ENCODE measurements at places on chromosomes 2 and 18.

GRCh38 chr2:117717072-117717471 is 97.4 kb upstream of the DDX18 start:
- DNase-seq: no peak

GRCh38 chr2:75031906-75032803 is 73.7 kb downstream of the POLE4 start:
- no peak for DNase-seq

DNA sequence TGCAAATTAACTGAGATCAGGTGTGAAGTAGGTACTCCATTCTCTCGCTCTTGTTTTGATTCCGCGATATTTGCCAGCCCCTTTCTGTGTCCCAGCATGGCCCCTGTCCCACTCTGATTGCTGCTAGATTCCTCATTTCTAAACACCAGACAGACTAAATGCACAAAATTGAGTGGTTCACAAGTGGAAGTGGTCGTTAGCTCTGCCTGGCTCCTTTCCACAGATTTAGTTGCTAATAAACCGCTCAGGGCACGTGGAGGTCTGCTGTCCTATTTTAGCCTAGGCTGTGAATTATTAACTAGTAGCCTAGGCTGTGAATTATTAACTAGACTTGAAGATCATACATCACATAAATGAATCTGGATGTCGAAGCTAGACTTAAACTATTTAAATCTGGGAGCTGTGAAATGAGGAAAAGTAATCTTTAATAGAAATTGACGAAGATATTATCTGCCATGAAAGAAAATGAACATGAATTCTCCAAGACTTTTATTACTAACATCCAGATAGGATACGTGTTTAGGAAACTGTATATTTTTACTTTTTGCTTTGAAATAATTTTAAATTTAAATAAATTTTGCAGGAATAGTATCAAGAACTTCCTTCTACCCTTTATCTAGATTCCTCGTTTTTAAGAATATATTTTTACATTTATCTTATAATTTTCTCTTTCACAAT is 3.7 kb downstream of the IL1RL2 start:
- DNase-seq: no peak

GRCh38 chr2:18959200-18959599 is 369.8 kb upstream of the NT5C1B start:
- DNase-seq: no peak

DNA sequence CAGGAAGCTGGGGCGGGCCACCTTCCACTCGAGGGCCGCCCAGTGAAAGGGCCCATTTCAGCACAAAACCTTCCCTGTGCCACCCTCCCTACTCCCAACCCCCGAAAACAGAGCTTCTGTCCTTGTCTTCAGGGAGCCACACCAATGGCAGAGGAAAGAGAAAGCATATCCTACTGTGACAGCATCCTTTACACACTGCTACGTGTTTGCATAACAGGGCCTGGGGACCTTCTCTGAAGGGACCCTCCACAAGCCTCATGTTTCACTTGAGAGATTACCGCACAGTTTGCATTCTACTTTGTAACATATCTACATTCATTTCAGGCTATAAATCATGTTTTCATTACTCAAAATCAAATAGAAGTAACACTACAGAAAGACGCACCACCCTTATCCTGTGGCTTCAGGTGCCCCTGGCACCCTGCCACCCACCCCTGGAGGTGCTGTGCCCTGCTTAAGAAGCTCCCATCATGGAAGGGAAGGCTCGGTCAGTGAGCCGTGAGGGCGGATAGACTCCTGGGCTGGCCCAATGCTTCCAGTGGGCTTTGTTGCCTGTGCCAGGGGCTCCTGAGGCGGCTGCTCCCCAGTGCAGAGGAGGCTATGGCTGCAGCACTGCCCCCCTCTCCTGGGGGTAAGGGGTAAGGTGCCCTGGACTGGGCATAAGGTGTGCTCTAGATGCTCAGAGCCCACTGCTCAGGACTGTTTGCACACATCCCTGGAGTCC is 52.0 kb downstream of the EIPR1 start:
- no peak for DNase-seq

DNA sequence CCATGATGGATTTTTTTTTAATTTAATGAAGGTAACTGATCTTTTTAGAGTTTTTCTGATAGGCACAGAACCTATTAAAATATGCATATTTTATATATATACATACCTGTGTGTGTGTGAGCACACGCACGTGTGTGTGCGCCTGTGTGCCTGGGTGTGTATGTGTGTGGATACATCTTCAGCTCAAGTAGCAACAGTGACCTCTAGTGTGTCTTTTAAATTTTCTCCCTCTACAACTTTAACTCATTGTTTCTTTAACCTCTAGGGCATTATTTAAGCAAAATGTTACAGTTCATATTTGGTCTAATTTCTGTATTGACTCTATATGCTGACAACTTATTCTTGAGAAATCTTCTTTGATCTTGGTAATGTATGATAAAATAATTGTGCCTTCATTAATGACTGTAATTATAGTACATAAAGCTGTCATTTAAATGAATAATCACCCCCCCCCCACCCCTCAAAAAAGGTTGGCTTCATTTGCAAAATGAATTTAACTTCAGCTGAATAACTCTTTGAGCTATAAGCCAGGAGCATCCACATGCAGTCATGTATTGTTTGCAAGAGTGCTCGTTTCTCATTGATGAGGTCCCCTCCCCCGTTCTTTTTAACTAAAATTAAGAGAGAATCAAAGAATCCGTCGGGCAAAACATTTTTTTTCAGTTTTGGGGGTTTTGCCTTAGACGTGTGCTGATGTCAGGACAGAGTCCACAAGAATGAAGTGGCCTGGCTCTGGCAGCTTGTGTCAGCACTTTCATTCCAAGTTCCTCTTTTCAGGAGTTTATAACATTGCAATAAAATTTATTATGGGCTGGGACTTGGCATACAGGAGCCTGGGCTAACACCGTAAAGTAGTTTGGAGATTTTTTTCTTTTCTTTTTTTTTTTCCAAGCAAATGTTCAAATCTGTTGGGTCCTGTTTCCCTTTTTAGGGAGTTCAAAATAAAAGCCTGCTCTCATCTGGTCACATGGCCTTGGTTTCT is 80.0 kb downstream of the ETAA1 start:
- DNase-seq: no peak

- no peak for DNase-seq
Measured at GRCh38 chr18:70653671-70654070, 364.8 kb downstream of the SOCS6 start.

GRCh38 chr2:178592655-178593054 is 112.4 kb downstream of the PLEKHA3 start:
- DNase-seq: no peak

DNA sequence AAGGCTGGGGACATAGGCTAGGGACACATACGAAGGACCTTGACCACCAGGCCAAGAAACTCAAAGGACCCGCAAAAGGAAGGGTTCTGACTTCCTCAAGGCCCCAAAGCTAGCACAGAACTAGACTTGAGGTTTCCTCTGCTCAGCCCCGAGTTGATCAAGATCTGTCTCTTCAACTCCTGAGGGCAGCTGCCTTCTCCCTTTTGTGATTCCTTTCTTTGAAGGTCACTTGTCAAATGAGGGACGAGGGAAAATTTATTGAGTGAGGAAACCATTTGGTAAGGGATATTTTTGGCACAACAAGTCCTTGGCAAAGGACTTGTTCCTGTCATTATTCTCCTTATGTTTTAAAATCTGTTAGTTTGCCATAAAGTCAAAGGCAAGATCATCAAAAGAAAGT is 12.3 kb upstream of the ROCK2 start:
- DNase-seq: no peak

GRCh38 chr2:238598802-238599530 is 172.2 kb downstream of the ASB1 start:
- no peak for DNase-seq

DNA sequence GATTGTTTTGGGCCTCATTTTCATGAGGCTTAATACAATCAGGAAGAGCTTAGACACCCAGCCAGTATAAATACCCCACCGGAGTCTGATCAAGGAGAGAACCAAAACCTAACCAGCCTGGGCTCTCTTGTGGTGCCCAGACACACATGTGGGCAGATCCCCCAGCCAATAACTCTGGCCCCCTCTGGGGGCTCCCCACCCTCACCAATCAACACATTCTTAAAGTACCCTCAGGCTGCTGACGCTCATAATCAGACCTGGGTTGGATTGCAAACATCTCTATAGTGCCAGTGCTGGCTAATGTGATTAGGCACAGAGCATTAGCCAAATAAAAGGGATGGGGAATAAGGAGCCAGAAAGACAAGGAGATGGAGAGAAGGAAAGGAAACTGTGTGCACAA is 329.6 kb downstream of the BCL11A start:
- DNase-seq: no peak

GRCh38 chr2:191501561-191502168 is 176.3 kb upstream of the NABP1 start:
- DNase-seq: no peak

GRCh38 chr2:168454737-168455644 is 1.1 kb upstream of the CERS6 start:
- no peak for DNase-seq

DNA sequence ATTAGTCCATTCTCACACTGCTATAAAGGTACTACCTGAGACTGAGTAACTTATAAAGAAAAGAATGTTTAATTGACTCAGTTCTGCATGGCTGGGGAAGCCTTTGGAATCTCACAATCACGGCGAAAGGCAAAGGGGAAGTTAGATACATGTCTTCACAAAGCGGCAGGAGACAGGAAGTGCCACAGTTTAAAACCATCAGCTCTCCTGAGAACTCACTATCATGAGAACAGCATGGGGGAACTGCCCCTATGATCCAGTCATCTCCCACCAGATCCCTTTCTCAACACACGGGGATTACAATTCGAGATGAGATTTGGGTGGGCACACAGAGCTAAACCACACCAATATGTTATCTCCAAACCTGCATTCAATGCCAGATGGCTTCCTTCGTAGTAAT is 716.1 kb downstream of the DCC start:
- no peak for DNase-seq

DNA sequence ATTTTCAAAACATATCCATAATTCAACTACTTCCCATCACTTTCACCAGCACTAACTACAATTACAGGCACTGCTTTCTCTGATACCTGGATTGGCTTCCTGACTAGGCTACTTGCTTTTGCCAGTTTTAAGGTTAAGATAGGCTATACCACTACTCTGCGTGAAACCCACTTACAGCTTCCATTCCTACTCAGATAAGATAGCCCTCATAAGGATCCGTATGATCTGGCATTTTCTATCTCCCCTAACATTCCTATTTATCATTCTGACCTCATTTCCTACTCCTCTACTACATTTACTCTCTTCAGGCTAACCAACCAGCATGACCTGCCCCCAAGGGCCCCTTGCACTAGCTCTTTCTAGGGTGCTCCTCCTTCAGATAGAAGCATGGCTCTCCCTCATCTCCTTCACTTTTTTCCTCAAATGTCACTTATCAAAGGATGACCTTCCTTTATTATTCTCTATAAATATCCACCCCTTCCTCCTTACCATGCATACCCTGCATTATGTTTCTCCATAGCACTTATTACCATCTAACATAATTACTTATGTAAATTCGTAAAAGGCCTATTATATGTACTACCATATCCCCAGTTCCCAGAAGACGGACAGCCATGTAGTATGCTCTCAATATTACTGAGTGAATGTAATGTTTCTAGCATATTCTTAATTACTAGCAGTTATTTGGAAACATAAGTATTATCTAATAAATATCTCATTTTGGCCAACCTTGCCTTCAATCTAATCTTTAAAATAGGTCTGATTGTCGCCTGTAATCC is 4.4 kb downstream of the TIA1 start:
- no peak for DNase-seq

DNA sequence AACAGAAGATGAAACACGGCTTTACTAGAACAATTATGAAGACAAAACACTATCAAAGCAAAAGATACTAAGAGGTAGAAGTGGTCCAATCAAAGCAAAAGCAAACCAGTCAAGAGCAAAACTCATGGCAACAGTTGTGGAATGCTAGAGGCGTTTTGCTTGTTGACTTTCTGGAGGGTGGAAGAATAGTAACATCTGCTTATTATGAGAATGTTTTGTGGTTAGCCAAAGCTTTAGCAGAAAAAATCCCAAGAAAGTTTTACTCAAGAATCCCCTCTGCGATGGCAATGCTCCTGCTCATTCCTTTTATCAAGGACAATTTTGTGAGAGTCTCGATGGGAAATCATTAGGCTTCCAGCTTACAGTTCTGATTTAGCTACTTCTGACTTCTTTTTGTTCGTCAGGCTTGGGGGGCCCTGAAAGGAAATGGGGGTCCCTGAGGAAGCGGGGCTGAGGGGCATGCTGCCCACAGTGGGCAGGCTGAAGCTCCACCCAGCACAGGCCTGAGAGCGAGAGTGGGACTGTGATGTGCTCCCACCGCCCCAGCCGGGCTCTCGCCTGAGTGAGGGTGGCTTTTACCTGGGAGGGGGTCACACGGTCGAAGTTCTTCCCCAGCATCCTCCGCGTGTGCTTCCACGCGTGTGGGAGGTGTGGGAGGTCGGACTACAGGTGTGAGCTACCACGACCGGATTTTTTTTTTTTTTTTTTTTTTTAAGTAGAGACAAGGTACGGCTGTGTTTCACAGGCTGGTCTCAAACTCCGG is 49.0 kb upstream of the MC4R start:
- no peak for DNase-seq

- DNase-seq: no peak
Measured at GRCh38 chr2:236858661-236859060, 227.0 kb upstream of the COPS8 start.

- no peak for DNase-seq
Measured at GRCh38 chr2:109670556-109671411, 56.6 kb downstream of the SOWAHC start.

- no peak for DNase-seq
Measured at GRCh38 chr2:175698061-175698460, 304.0 kb downstream of the LNPK start.

- no peak for DNase-seq
Measured at GRCh38 chr2:24874035-24874434, 46.0 kb downstream of the ADCY3 start.

DNA sequence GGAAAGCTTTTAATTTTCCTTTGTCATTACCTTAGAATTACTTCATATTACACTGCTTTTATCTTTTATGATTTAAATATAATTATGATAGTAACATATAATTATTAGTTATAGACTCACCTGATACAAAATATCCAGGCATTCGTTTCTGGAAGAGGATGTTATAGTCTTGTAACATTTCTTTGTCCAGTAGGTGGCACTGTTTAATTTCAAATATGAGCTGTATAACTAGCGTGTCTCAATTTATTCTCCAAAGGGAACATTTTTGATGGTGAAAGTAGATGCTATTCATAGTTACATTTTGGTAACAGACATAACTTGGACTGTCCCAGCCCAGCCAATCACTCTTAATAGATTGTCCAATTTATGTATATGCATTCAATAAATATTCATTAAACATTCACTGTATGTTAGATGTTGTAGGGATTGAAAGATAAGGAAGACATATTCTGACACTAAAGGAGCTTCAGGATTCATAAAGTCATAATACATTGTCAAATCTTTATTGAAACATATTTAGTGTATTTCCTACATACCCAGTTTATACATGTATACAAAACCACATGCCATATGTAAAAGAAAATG is 19.2 kb downstream of the DAW1 start:
- DNase-seq: no peak

All from cortex of kidney (tissue), 1 donor.